ENCODE measurements at places on chromosomes 1 and 21.

DNA sequence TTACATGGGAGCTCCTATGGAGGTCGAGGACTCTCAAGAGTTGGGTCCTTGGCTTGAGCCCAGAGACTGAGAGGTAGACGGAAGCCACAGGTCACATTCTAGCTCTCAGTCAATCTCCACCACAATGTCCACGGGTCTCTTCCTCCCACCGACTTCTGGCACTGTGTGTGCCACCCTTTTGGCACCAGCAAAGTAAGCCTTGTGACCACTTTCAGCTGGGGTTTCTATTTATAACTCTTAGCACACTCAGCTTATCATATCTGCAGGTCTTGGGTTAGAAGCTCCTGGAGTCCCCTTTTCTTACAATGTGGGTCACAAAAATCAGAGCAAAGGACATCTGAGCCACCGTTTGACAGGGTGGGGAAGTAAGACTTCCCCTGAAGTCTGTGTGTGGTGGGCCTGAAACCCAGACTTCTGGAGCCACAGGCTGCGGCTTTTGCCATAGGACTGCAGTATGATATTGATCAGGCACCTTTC lies 28.3 kb downstream of the NCMAP start:
- DNase-seq: no peak

- DNase-seq: no peak
Measured at GRCh38 chr1:214541206-214541605, 10.2 kb downstream of the PTPN14 start.

DNA sequence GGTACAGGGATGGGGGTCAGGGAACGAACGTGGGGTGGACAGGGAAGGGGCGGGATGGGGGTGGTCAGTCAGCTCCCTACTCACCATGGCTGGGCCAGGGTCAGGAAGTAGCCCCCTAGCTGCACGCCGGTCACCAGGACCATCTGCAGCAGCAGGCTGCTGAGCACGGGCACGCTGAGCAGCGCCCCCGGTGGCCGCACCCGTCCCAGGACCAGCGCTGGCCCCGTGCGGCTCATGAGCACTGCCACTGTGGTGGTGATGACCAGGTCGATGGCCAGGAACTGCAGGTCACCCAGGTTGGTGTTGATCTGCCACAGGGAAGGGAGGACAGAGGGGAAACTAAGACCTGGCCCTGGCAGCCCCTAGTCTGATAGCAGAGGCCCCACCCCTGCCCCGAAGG lies 6.5 kb upstream of the MFAP2 start:
- DNase-seq: no peak

GRCh38 chr1:27664291-27664690 lies 7.7 kb downstream of the IFI6 start:
- no peak for DNase-seq

- DNase-seq: no peak
Measured at GRCh38 chr1:46173361-46173856, 1.5 kb upstream of the TSPAN1 start.

GRCh38 chr1:7265771-7266371 lies 480.6 kb downstream of the CAMTA1 start:
- no peak for DNase-seq

DNA sequence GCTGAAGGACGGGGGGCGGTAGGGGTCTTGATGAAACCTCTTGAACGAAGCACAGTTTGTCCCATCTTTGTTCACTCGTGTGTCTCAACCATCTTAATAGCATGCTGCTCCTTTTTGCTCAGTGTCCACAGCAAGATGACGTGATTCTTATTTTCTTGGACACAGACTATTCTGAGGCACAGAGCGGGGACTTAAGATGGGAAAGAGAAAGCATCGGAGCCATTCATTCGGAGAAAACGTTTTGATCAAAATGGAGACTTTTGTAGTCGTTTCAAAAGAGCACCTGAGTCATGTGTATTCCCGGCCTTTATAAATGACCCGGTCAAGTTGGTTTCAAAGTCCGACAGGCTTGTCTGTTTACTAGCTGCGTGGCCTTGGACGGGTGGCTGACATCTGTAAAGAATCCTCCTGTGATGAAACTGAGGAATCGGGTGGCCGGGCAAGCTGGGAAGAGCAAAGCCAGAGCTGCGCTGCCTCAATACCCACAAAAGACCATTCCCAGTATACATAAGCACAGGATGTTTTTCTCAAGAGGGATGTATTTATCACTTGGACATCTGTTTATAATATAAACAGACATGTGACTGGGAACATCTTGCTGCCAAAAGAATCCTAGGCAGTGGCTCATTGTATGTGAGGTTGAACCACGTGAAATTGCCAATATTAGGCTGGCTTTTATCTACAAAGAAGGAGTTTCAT lies 18.5 kb downstream of the ETS2 start:
- no peak for DNase-seq

GRCh38 chr1:3336641-3337630 lies 117.5 kb upstream of the ARHGEF16 start:
- DNase-seq: no peak

DNA sequence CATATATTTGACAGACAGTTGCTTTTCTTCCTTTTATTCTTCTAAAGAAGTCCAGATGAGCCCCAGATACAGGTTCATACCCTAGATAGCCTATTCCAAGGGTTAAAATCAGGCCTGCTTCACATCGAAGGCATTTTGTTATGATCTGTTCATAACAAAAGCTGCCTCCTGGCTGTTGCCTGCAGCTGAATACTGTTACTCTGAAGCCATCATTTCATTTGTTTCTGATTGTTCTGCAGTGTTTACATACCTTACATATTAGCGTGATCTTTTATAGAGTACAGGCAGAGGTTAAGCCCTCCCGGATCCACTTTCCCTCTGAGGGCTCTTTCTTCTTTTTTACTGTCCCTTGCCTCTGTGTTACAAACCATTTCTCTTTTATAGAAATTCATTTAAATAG lies 219.0 kb upstream of the HOOK1 start:
- DNase-seq: no peak

DNA sequence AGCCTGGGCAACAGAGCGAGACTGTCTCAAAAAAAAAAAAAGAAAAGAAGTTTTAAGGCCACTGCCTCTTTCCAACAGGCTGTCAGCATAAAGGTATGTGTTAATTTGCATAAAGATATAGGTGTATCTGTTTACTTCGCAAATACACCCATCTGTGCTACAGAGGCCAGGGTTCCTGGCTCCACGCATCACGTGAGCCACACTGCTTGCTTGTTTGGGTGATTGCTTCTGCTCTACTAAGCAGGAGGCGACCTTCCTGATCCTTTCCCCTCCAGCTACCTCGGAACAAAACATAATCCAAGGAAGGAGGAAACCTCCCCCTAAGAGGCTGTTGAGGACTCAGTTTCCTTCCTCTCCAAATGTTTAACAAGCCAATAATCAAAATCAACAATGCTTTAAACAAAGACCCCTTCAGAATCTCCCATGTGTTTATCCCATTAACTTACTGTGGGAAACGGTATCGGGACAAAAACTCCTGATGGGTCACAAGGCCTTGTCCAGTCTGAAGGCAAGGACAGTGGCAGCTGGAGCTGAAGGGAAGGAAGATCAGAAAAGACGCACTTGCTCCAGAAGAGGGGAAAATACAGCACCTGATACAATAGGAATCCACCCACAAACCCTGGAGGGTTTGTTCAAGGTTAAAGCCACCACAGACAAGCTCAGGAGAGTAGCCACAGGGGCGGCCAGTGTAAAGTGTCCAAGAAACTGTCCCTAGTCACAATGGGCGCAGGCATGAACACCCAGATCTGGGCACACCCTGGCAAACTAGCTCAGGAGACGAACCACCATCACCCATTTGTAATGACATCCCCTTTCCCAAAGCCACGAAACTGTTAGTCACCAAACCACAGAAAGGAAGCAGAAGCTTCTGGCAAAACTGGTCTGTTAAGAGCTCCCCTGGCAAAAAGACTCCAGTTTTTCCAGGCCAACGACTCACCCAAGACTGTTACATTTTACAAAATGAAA lies 17.2 kb downstream of the CTNNBIP1 start:
- DNase-seq: no peak

DNA sequence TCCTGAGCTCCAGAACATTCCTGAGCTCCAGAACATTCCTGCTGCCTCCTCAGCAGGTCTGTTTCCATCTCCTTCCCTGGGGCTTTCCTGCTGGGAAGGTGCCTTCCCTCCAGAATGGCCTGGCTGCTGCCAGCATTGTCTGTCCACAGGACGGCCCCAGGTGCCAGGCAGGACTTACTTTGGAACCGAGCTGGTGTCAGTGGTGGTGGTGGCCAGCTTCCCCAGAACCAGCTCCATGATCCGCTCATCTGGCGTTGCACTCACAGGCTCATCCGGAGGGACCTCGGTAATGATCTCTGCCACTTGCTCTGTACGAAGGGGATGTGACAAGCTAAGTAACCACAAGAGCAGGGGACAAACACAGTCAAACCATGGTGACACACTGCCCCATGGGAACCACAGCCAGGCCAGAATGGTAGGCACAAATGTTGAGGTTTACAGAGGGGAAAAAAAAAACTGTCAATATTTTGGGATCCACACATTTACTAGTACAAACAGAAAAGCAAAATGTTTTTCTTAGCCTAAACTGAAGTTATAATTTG lies 41.3 kb downstream of the PRDM15 start:
- no peak for DNase-seq

GRCh38 chr1:74712881-74713280 lies 20.0 kb downstream of the CRYZ start:
- DNase-seq: no peak

DNA sequence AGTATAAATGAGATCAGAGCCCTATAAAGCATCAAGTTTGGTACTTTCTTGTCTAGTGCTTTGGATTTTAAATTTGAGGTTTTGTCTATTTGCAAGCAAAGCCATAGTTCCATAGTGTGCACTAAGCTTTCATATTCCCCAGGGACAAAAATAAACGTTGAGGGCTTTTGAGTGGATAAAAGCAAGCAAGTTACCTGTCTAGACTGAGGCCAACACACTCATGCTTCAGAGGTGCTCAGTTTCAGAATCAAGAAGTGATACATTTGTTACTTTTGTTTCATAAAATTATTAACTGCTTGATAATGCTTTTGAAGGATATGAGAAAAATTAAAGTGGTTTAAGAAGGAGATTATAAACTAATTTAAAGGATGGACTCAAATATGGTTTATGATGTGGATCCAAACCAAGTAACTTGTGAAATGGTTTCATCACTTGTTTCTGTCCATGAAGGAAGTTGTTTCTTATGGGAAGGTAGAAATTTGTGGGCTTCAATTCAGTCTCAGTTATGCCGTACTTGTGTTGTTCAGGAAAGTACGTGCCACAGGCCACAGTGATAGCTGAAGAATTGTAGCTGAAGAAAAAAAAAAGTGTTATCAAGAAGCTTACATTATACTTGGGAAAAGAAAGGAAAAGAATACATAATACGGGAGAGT lies 71.2 kb downstream of the CHRM3 start:
- no peak for DNase-seq

GRCh38 chr1:25813734-25814471 lies 5.9 kb upstream of the MTFR1L start:
- DNase-seq: no peak
